Fibroblast of the aortic adventitia (primary cell): ENCODE measurements at places on chromosomes 5 and 9.
A peak's percentile ranks its signal among the peaks of the same experiment; 100 is the strongest.

DNA sequence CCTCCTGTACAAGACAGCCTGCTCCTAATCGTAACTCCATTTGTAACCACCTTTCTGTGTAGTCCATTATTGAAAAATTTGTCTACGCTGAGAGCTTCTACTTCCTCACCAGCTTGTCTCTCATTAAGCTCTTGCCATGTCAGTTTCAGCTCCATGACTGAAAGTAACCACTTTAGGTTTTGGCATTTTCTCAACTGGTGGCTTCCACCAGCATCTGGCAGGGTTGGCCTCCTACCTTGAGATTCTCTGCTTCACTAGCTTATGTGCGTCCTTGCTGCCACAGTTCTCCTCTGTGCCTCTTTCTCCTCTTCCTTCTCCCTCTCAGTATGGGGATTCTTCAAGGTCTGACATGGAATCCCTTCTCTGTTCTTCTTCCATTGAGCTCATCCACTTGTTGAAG, 31.8 kb downstream of the F2RL2 start:
- DNase-seq = no peak

DNA sequence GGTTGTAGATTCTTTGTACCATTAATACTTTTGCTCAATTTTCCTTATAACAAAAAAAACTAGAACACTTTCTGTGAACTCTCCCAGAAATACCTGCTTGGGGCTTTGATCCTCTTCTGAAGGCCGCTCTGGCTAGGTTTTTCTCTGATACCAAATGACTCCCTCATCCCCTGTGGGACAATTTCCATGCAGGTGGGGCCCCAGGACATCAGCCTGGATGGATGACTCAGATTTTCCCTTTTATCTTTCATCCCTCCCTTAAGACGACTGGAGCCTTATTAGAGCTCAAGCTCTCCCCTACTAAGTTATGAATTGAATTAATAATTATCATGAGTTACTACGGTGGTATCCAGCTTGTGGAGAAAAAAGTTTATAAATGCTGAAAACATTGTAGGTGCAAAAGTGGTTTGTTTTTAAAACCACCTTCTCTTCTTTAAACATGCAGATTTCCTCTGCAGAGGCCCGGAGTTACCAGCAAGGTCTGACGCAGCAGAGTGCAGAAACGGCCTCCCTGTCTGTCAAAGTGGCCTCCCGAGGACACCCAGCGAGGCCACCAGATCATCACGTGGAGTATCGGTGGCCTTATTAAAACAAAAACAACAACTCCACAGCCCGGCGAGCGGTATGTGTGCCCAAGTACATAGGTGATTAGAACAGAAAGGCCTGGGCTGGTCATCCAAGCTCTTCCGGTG, 50.8 kb upstream of the IRX4 start:
- no peak for DNase-seq

DNA sequence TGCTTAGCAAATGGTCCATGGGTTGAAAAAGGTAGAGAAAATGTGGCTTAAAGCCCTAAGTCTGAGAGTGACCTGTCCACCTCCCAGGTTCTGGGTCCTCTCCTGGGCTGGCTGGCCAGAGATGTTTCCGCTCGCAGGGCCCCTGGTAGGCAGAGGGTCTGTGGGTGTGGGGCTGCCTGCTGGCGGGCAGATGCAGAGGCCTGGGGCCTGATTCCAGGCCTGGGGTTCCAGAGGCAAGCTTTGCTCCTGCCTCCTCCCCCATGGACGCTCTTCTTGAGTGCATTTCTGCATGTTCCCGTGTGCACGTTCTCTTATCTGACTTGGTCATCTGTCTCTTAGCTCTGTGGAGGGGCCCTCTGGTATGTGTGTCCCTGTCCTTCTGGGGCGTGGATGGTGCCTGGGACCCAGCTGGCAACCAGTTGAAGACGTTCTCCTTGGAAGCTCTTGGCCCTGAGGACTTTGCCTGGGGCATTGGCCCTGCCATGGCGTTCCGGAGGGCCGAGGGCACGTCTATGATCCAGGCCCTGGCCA, 3.8 kb downstream of the MIGA2 start:
- no peak for DNase-seq

- DNase-seq = peak; percentile 63
Measured at GRCh38 chr9:79193001-79193400, 378.8 kb upstream of the TLE4 start.

GRCh38 chr9:79902825-79903600, 331.2 kb downstream of the TLE4 start:
- DNase-seq = no peak

DNA sequence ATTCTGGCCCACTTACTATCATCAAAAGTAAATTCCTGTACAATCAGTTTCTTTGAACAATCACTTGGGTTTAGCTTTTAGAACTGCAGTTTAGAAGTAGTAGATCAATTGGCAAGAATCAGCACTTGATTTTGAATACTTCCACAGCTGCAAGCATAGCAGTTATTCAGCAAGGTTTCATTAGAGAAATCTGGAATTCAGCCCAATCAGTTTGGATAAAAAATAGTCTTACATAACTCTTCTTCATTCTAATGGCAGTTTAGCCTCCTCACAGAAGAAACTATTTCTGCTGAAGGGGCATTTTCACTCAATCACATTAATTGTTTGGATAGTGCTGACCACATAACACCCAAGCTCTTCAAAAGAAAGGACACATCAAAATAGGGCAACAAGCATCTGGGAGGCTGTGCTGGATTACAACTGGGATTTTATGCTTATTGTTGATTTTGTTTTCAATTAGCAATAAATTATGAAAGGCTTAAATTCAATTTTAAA, 336.2 kb upstream of the PDE4D start:
- no peak for DNase-seq

GRCh38 chr5:8098081-8098480, 229.1 kb downstream of the MTRR start:
- DNase-seq = no peak

DNA sequence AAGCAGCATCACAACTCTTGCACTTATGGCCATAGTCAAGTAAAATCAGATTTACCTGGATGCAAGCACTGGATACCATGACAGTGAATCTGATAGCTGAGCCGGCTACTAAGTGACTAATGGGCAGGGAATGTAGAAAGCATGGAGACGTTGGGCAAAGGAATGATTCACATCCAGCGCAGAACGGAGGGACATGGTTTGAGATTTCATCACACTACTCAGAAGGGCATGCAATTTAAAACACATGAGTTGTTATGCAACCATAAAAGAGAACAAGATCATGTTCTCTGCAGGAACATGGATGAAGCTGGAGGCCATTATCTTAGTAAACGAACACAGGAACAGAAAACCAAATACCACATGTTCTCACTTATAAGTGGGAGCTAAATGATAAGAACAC, 169.1 kb upstream of the PIK3R1 start:
- peak; percentile 99 for DNase-seq

GRCh38 chr5:134189031-134189430, 12.3 kb upstream of the SKP1 start:
- DNase-seq = no peak

- DNase-seq = no peak
Measured at GRCh38 chr5:102796498-102796897, 41.4 kb downstream of the PAM start.

- no peak for DNase-seq
Measured at GRCh38 chr5:142087920-142088679, 20.5 kb upstream of the NDFIP1 start.

- peak; percentile 73 for DNase-seq
Measured at GRCh38 chr9:92242260-92243136, 51.0 kb downstream of the IARS1 start.

GRCh38 chr9:93955111-93955980, at the start of gene BARX1:
BARX1 (minus strand) TSS chr9:93955355; CDS start chr9:93955146, 209 bp downstream.
- DNase-seq = no peak

DNA sequence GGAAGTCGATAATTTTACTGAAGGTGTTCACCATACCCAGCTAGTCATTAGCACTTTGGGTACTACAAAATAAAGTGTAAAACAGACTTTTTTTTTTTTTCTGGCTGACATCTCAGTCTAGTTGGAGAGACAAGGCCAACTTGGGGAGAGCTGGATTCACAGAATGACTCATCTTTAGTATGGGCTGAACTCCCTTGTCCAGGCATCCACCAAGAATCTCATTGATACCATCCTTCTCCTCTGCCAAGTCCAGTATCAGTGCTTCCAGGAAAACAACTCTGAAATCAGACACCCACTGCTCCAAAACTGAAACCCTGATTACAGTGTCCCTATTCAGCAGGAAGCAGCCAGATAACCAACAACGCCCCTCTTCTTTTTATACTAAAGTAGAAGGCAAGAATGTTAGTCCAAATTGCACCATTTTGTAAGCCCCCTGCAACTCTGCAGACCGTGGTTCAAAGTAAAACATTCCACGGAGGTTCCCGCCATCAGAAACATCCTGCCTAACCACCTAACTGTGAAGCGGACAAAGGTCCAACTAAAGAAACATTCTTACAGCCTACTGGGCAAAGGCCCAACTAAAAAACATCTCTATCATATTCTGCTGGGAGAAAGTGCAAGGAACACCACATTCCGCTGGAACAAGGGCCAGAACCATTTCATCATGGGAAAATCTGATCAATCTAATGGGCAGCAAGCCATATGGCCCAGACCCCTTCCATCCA, 728.2 kb downstream of the BRINP1 start:
- peak; percentile 10 for DNase-seq

DNA sequence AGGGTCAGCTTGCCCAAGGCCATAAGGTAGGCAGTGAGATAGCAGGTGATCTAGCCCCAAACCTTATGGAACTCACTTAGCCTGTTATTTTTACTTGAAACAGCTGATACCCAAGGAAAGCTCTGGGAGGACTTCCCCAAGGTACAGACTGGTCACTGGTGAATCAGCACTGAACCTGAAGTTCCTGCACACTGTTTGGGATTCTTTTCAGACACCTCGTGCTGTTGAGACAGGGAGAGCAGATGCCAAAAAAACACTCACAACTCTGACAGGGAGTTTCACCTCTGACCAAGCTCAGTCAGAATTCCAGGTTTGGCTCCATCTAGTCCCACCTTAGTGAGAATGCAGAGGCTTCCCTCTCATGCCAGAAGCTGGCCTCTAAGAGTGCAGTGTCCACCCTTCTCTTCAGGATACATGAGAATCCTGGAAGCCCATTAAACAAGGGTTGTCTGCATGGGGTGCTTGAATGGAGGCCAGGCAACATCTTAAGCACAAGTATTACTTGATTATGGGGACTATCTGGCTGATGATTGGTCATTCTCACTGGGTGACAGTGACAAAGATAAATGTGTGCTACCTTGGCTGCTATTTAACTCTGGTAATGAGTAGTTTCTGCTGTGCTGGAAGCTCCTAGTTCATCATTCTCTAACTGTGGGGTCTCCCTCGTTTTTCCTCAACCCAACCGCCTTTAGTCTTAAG, 122.8 kb upstream of the SLIT3 start:
- DNase-seq = no peak

GRCh38 chr5:179716286-179716685, 16.3 kb upstream of the MAML1 start:
- DNase-seq = no peak

- peak; percentile 37 for DNase-seq
Measured at GRCh38 chr5:68054638-68055037, 160.9 kb upstream of the PIK3R1 start.

DNA sequence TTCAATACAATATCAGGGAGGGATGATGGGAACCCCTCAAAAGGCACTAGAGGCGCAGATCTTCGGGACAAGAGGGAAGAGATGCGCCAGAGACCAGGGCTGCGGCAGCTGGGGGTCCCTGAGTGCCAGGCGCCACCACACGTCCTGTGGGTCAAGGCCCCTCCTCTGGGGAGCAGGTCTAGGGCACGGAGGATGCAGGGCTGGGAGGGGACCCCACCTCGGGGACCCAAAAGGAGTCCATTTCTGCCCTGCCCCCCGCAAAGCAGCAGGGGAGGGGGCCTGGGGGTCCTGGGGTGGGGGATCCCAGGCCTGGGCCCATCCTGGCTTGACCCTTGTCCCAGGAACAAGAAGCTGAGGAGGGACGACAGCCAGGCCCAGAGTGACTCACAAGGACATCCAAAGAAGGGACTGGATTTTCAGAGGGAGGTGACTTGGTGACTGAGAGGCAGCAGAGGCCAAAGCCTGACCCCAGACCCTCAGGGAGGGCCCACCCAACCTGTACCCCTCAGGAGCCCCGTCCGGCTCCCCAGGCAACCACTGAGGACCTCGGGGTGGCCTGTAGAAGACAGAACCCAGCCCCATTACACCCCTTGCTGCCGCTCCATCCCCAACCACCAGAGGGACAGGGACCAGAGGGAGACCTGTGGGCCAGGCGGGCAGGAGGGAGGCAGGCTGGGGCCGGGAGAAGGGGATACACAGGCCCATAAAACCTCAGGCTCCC, 54.2 kb downstream of the LRSAM1 start:
- DNase-seq = no peak

GRCh38 chr9:113403646-113404045, 2.6 kb upstream of the ALAD start:
- DNase-seq = no peak

DNA sequence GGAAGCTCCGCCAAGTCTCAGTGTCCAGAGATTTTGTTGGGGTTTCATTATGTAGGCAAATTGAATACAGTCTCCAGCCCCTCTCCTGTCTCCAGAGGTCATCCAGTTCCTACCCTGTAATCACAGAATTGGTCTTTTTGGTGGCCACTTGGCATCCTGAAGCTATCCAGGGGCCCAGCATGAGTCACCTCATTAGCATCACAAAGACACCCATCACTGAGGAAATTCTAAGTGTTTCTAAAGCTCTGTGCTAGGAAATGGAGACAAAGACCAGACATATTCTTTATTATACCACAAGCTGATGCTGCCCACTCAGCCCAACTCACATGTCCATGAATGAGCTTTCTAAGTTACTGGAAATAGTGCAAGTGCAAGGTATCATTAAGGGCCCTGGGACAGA, 229.9 kb downstream of the DOCK8 start:
- DNase-seq = peak; percentile 6

GRCh38 chr5:463952-464351, 21.0 kb downstream of the EXOC3 start:
- no peak for DNase-seq

DNA sequence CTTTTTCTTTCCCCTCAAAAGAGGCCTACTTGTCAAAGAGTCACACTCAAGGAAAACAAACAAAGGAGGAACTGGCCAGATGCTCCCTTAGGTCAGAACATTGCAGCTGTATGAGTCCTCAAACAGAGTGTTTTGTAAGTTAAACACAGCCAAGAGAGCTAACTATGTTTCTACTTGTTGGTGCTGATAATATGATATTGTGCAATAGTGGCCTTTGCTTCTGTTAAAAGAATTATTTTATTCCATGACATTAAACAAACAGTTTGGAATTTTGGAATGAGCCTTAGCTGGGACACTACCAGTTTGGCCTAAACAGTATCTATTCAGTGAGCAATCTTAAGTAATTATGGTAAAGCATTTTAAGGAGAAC, 56.0 kb upstream of the TPD52L3 start:
- DNase-seq = peak; percentile 98
